ENCODE measurements at places on chromosomes 12 and 14.

GRCh38 chr12:115918763-115919162, 358.7 kb downstream of the MED13L start:
- no peak for DNase-seq

DNA sequence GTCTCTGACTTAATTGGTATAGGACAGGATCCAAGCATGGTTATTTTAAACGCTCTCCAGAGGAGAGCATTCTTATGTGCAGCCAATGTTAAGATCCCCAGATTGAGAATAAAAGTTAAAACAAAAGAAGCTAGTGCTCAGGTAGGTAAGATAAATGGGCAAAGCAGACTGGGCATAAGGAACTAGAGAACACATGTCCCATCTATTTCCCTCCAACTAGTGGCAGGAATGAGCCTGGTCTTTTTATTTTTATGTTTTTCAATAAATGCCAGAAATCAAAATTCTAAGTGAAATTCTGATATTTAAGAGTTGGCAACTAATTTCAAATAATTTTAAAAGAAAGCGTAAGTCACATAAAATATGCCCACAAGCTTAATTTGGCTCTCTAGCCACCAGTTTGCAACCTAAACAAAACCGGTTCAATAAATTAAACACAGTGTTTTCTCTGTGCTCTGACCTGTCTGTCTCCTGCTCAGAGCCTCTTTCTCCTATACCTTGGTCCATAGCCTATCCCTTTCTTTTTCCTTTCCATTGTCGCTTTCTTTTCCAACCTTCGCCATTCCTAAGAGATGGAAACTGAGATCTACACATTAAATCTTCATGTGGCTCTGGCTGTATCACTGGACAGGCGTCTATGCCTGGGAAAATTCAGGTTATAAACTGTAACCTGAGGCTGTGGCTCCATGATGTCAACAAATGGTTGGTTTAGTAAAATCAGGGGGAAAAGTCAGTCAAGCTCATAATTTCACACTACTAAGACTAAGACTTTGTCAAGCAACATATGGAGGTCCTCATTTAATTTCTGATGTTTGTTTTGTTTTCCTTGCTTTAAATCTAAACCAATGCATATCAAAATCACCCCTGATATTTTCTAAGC, 5.5 kb downstream of the SLC38A1 start:
- DNase-seq = no peak

- no peak for DNase-seq
These were observed 12.1 kb downstream of the LTBP2 start for GRCh38 chr14:74599946-74600345.

DNA sequence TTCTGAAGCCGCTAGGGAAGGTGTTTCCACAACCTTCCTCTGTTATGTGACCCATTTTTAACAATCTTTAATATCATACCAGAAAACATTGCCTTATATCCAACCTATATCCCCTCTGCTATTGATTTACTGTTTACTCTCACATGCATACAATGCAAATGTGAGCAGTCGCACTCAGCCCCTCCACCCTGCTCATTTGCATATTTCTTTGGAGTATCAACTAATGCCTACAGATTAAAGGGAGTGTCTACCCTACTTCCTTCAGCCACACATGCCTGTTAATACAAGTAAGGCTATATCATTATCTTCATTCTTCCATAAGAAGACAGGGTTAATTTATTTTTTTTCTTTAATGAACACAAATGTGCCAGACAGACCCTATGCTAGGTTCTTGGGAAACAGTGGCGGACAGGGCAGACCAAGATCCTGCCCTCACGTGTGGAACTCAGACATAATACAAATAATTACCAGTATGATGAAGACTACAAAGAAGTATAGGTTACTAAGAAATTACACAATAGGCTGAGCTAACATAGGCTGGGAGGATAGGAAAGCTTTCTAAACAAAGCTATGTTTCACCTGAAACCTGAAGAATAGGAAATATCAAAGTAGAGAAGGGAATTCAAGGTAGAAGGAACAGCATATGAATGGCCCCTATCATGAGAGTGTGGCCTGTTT, 107.3 kb upstream of the MDM1 start:
- no peak for DNase-seq

- no peak for DNase-seq
These were observed 207.4 kb downstream of the EFCAB11 start for GRCh38 chr14:89747126-89747525.

- DNase-seq = no peak
These were observed 190.8 kb upstream of the CNOT2 start for GRCh38 chr12:70052476-70052875.
